ENCODE measurements at places on chromosomes 11 and 22.

GRCh38 chr11:47950396-47950795 lies 30.0 kb upstream of the PTPRJ start:
- DNase-seq, result peak; percentile 42

DNA sequence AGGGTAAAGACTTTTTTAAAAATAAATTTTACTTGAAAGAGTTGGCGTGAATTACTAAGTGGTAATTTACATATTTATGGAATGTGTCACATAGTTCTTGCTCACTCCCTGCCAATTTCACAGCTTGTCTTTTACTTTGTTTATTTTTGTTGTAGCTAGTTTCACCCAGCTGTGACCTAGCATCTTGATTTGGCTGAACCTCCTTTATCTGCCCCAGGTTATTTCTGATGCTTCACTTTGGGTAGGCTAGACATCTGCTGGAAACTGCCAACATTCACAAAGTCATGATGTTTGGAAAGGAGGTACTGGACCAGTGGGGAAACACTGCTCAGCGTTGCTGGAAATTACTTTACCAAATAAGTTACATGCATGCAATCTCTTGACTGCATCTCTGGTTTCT lies 1676.0 kb upstream of the RAG2 start:
- DNase-seq, result no peak

GRCh38 chr11:77617892-77618291 lies 19.7 kb downstream of the CLNS1A start:
- DNase-seq, result no peak

- DNase-seq, result no peak
These were observed 2.2 kb upstream of the OR52H1 start for GRCh38 chr11:5550440-5551095.

DNA sequence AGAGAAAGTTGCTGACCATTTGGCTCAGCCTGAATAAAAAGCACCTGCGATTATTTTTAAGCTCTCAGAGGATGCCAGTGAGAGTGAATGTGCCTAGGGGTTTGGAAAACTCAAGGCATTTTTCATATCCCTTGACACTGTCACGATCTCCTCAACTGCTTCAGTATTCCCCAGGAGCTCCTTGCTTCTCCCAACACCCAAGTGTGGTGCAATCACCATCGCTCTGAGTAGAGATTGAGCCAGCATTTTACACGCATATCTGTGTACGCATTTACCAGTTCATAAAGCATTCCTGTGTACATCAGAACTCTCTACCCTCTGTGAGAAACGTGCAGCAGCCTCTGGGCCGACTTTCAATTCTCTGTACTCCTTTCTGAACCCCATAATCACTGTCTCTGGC lies 1.3 kb downstream of the SRRD start:
- DNase-seq, result no peak

GRCh38 chr22:46942799-46943785 lies 180.6 kb downstream of the TBC1D22A start:
- no peak for DNase-seq

GRCh38 chr11:81072273-81072672 lies 1631.4 kb upstream of the TENM4 start:
- no peak for DNase-seq

- no peak for DNase-seq
These were observed 17.3 kb downstream of the RPL27A start for GRCh38 chr11:8699903-8700302.

DNA sequence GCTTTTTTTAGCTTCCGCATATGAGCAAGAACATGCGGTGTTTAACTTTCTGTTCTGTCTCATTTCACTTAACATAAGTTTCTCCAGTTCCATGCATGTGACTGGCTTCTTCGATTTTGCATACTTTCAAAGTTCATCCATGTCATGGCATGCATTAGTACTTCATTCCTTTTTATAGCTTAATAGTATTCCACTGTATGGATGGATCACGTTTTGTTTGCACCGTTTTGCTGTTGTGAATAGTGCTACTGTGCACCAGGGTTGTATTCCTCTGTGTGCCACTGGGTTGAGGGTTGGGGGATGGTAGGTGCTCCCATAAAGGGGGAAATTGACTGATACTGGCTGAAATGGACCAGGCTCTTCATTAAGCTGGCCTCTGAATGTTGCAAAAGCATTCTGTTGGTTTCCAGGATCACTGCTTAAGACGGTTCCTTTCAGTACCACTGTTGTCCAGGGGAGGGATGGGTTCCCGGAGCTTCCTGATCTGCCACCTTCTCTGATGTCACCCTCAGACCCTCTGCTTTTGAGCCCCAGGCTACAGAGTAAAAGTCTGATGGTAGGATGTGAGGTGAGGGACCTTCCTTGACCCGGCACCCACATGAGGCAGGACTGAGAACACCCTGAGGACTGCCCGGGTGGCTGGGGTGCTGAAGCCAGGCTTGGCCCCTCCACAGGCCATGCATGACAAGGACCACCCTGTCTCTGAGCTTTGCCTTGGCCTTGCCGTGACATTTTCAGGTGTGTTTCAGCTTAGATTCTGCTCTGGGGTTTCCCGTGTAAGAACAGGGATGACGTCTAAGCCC lies 24.4 kb downstream of the DGCR6L start:
- no peak for DNase-seq

Data from stimulated activated CD4-positive, alpha-beta T cell treated with anti-CD3 and anti-CD28 coated beads, Interleukin-1b, Interleukin-23, amount 100 ng/mL, for 48 hours (primary cell).